Cortex of kidney (tissue), 1 donor: ENCODE measurements at places on chromosomes 13 and 19.

DNA sequence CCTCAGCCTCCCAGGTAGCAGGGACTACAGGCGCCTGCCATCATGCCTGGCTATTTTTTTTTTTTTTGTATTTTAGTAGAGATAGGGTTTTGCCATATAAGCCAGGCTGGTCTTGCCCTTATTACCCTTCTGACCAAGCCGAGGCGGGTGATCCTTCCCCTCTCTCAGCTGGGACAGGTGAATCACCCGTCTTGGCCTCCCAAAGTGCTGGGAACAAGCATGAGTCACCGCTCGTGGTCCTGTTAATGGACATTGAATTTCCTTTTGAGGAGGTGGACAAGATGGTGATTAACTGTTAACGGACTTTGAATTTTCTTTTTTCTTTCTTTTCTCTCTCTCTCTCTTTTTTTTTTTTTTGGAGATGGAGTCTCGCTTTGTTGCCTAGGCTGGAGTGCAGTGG lies 10.6 kb downstream of the CD70 start:
- DNase-seq, result no peak

DNA sequence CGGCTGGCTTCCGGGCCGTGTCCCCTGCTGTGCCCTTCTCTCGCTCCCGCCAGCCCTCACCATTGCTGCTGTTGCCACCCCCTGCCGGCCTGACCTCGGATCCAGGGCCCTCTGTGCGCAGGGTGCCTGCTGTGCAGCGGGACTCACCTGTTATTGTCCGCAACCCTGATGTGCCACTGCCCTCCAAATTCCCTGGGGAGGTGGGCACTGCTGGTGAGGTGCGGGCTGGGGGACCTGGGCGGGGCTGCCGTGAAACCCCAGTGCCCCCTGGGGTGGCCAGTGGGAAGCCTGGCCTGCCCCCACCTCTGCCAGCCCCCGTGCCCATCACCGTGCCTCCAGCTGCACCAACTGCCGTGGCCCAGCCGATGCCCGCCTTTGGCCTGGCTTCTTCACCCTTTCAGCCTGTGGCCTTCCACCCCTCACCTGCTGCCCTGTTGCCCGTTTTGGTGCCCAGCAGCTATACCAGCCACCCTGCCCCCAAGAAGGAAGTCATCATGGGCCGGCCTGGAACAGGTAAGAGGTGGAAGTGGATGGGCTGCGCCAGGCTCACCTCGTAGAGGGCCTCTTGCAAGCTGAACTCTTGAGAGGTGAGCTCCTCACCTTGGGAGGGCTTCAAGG lies 5.1 kb downstream of the CIC start:
- DNase-seq, result no peak

DNA sequence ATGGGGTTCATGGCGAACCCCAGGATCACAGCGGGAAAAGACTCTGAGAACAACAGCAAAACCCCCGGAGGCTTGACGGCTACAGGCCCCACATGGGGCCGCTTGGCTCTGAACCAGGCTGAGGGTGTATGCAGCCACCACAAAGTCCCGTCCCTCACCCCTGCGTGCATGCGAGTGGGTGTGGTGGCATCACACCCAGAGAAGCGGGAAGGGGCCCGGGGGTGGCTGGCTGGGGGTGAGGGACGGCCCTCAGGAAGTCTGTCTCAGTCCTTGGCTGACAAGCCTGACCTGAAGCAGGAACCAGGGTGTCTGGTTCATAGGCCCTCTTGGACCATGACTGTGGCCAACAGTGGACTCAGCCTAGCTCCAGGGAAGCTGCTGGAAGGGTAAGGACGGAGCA lies 34.2 kb downstream of the CEBPG start:
- DNase-seq, result no peak

GRCh38 chr13:52061587-52061986 lies 37.1 kb downstream of the UTP14C start:
- DNase-seq, result no peak

DNA sequence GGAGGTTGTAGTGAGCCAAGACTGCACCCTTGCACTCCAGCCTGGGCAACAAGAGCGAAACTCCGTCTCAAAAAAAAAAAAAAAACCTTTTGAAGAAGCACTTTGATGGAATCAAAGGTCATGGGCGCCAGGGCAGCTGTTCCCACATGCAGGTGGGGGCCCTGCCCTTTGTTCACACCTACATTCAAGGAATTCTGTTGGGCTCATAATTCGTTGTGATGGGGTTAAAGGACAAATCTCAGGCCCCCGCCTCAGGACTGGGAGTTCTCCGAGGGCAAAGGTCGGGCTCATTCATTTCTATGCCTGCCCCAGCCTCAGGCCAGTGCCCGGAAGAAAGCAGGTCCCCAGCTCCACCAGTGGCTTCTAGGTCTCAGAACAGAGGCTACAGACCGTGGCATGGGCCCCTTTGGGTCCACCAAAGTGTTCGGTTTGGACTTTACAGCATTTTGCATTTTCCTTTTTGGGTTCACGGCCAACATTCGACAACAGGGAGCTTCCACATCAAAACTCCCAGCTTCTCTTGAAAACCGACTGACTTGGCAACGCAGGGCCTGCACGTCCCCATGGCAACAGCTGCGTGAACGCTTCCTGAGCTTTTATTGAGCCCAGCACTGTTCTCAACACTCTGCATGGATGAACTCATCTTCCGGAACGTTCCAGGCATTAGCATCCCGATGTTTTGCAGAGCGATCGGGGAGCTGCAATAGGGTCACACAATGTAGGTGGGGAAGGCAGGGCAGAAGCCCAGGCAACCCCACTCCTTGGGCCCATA lies 10.1 kb upstream of the GTF2F1 start:
- DNase-seq, result no peak

DNA sequence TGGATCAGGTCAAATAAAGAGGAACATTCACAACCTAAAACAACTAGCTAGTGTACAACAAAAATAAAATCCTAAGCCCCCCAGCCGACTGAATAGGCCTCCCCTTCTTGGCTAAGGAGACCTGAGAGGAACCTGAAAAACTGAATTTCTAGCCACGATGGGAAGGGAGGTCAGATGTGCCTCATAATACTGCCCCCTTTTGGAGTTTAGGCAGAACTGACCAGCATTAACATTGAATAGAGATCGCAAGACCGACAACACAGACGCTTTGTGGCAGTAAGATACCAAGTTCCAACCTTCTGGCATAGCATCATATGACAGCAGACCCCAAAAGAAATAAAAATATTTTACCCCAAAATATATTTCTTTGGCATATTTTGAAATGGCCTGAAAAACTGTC lies 15.9 kb downstream of the CBY2 start:
- no peak for DNase-seq

GRCh38 chr19:40802300-40803169 lies 3.5 kb downstream of the EGLN2 start:
- no peak for DNase-seq

- DNase-seq, result no peak
Measured at GRCh38 chr13:21987793-21988192, 316.9 kb downstream of the FGF9 start.

- no peak for DNase-seq
Measured at GRCh38 chr13:36766295-36766694, 52.7 kb upstream of the RFXAP start.

GRCh38 chr19:38020311-38020710 lies 113.3 kb downstream of the SIPA1L3 start:
- DNase-seq, result no peak

GRCh38 chr19:20313894-20314293 lies 146.9 kb downstream of the ZNF486 start:
- DNase-seq, result no peak

DNA sequence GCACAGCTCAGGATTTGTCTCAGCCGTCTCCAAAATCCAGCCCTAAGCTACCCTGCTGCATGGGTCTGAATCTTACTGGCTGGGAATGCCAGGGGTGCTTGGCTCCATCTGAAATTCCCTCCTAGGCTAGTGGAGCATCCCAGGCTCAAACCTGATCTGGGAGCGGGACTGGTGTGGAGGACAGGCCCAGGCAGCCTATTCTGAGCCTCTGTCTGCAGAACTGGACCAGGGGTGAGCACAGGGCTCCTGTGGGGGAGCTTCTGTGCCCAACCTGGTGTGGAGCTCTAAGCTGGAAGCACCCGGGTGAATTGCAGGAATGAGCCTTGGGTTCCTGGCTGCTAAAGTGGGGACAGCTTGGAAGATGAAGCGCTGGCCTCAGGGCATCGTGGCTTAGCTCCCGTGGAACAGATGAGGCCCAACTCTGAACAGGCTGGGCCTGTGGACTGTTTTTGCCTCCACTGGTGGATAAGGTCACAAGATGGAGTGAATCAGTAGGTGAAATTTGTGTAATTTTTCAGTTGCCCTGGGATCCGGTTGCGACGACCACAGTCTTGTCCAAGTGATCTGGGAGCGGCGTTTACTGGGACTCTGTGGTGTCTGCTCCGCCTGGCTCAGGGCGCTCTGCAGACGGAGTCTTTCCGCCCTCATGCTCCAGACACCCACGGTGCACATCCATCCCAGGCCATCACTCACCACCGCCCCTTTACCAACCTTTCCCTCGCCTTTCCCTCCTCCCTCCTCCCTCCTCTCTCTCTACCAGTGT lies 79.5 kb downstream of the TEX29 start:
- no peak for DNase-seq

GRCh38 chr13:22090106-22090505 lies 419.2 kb downstream of the FGF9 start:
- DNase-seq, result no peak

- no peak for DNase-seq
Measured at GRCh38 chr19:3363841-3364500, 2.4 kb upstream of the NFIC start.

DNA sequence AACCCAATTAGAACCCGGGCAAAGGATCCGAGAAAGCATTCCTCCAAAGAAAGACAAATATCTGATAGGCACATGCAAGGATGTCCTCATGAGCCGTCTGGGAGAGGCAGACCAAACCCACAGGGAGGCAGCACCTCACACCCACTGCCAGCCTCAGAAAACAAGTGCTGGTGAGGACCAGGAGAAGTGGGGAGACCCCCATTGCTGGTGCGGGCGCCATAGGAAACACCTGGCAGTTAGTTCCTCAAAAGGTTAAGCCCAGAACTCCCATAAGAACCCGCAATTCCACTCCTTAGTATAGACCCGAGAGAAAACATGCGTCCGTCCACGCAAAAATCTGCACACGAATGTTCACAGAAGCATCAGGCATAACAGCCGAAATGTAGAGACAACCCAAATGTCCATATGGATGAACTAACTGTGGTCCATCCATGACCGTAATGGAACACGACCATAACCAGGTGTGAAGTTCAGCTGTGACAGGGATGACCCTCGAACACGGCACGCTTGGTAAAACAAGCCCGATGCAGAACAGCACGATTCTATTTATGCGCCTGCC lies 7.9 kb downstream of the ZNF787 start:
- no peak for DNase-seq

DNA sequence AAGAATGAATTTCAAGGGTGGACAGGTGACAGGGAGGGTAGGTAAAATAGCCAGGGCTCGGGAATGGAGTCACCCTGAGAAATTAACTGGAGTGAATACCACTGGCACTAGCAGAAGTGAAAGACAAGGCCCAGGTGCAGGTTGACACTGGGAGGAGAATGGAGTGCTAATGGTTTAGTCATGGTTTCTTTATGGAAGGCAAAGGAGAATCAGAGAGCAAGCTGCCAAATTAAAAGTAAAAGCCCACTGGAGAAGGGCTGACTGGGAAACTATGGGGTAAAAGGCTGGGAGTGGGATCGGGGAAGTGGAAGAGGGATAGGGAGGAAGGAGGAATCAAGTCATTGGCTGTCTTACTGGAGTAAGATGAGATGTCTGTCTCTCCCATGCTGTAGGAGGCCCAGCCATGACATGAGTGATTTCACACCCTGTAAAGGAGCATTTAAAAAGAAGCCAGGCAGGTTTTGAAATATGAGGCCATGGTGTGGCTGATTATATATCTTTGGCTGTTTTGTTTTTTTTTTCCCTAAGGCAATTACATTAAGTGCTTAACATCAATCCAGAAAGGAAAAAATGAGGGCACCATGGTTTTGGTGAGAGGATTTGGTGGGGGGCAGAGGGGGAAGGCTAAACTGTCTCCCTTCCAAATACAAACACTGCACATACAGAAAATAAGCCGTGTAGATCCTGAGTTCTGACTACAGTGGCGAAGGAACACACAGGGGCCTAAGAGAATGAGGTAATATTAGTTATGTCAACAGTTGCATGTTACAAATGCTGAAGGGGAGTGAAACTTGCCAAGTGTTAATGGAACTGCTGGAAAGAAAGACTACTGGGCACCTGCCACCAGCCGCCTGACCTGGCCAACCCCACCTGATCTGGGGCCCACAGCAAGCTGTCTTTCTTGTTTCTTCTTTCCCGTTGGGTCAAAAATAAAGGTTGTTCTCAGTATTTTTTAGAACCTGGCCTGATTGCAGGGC lies 183.5 kb upstream of the TSC22D1 start:
- DNase-seq, result no peak

DNA sequence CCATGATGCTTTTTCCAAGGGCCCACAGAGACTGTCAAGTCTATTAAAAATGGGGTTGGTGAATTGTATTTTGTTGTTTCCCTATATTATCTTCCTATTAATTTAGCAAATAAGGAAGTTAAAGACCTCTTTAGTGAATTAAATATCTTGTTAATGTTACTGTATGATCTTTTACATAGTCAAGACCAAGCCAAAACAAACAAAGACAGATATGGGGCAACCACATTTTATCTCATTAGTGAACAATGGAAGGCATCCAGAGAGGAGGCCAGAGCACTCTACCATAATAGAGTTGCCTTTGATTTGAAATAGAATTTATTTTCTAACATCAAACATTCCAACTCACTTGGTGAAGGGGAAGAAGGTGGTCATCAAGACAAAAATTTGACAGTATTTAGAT lies 169.4 kb downstream of the B3GLCT start:
- DNase-seq, result no peak

DNA sequence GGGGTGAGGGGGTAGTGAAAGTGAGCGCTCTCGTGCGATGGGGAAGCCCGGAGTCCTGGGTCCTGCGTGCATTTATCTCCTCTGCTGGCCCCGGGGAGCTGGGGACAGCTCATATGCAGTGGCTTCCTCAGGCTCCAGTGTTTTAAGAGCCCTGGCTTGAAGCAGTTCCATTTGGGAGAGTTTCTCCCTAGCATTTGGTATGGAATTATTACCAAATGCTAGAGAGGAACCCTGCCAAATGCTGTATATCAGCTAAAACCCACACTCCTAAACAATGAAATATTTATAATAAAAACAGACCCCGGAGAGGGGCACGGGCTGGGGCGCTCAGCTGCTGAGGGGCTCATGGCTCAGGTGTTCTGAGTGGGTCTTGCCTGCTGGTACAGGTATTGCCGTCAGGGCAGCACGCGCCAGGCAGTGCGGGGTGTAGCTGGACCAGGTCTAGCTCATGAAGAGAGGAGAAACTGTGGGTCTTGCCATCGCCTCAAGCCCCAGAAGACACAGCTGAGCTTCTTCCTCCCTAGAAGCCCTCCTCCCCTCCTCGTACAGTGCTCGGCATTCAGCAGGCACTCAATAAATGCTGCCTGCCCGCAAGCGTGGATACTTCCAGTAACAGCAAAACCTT lies 163.6 kb upstream of the ZNF536 start:
- no peak for DNase-seq

GRCh38 chr19:10217085-10217484 lies 14.0 kb downstream of the S1PR2 start:
- no peak for DNase-seq

- no peak for DNase-seq
Measured at GRCh38 chr13:46598820-46599180, 45.8 kb downstream of the LRCH1 start.
